ENCODE measurements at places on chromosomes 2 and 18.

DNA sequence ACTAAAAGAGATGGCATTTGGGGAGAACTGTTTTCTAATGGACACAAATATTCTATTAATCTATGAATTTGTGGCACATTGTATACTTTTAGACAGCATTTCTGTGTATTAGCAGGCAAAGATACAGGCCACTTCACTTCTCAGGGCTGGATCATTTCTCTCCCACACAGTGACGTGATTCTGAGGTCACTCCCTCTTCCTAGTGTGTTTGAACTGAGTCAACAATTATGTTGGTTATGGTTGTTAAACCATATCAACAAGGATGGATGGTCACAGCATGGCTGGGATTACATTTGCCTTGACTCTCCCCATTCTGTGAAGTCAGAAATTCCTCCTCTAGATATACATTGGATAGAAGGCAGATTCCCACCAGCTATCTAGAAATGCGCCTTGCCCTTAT is 11.6 kb downstream of the NOSTRIN start:
- DNase-seq: no peak

DNA sequence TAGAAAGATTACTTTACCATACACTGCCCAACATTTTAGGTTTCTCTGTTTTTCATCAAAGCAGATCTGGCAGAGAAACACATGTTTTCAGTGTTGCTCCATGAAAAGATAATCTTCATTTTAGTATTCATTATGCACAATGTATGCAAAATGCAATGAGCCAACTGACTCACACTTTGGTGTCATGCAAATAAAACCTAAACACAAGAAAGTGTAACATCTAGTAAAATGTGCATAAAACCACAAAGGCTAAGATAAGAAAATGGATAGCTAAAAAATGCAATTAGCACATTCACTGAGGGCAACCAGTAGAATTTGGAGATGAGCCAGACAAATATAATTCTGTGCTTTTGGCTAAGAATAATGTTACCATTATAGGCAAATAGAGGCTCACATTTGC is 203.5 kb upstream of the UBE2E3 start:
- peak; percentile 80 for DNase-seq

- DNase-seq: peak; percentile 93
Observed at GRCh38 chr2:238169048-238169707, 10.4 kb downstream of the ERFE start.

- DNase-seq: peak; percentile 13
Observed at GRCh38 chr2:121532347-121532766, 1.7 kb downstream of the RNU4ATAC start.

GRCh38 chr2:20940856-20941255 is 103.0 kb downstream of the APOB start:
- DNase-seq: no peak

DNA sequence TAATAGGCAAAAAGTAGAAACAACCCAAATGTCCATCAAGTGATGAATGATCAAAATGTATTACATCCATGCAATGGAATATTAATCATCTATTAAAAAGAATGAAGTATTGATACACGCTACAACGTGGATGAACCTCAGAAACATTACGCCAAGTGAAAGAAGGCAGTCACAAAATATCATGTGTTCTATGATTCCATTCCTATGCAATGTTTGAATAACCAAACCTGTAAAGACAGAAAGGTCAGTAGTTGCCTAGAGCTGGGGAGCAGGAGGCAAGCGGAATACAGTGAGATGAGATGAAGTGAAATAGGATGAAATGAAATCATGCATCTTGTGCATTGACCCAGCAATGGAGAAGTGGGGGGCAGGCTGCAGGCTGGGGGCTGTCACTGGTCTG is 17.9 kb upstream of the COL6A3 start:
- DNase-seq: no peak

- peak; percentile 71 for DNase-seq
Observed at GRCh38 chr2:42171396-42171980, 2.3 kb downstream of the EML4 start.

- DNase-seq: no peak
Observed at GRCh38 chr2:129806990-129807389, 172.5 kb upstream of the RAB6C start.

GRCh38 chr18:23902396-23902795 is 112.2 kb upstream of the TTC39C start:
- no peak for DNase-seq

GRCh38 chr2:129058981-129059380 is 740.3 kb upstream of the HS6ST1 start:
- DNase-seq: no peak

DNA sequence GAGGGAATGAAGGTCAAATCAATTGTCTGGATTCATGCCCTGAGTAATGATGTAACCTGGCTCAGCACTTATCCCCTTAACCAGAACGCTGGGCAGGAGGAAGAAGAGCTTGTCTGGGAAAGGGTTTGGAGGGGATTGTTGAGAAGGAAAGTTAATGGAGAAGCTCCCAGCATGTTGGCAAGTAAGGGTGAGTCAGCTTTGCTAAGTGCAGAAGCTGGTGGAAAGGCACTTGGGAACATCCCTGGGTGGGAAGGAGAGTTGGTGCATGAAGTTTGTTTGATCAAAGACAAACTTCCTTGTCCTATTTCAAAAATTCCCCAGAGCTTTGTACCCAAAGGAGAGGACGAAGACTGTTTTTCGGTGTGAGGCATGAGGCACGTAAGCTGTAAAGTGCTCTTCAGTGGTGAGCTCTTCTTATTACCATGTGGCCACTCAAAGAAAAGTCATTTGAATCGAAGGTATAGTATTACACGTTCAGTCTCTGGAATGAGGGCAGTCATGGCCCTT is 17.6 kb upstream of the DAW1 start:
- no peak for DNase-seq

GRCh38 chr2:118122594-118123281 is 34.5 kb downstream of the INSIG2 start:
- DNase-seq: no peak

DNA sequence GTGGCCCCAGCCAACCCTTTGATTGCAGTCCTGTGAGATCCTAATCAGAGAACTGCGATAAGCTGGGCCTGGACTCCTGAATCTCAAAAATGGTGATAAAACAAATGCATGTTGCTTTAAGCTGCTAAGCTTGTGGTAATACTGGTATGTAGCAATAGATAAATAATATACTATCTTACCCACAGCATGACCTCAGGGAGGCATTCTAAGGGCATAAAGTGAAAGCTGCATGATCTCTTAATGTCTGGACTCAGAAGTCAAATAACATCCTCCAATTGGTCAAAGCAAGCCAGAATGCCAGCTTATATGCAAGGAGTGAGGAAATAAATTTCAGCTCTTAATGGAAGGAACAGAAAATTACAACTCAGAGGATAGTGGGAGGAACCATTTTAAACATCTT is 246.1 kb downstream of the FSIP2 start:
- DNase-seq: no peak

DNA sequence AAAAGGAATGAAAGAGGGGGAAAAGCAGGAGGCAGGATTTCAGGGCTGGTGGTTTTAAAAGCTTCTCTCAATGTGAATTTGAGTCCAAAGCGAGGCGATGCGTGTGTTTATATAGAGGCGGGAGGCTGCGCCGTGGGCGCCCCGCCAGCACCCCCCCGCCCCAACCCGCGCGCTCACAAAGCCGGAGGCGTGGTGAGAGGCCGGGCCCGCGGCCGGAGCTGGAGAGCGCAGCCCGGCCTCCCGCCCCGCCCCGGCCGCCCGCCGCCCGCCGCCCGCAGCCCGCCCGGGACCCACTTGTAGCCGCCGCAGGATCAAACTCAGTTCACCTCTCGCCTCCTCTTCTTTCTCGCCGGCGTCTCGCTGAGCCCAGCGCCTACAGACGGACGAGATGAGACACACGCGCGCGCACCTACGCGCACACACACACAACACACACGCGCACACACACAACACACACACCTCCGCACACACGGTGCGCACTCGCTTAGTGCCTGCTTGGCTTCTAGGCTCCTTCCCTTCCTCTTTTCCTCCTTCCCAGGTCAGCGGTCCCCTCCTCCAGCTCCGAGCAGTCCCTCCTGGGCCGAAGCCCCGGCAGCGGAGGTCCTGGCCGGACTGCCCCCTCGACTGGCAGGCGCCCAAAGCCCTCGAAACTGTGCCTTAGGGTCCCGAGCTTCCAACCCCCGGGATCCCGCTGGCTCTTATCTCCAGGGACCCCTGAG is 1.3 kb upstream of the CYP26B1 start:
- no peak for DNase-seq

DNA sequence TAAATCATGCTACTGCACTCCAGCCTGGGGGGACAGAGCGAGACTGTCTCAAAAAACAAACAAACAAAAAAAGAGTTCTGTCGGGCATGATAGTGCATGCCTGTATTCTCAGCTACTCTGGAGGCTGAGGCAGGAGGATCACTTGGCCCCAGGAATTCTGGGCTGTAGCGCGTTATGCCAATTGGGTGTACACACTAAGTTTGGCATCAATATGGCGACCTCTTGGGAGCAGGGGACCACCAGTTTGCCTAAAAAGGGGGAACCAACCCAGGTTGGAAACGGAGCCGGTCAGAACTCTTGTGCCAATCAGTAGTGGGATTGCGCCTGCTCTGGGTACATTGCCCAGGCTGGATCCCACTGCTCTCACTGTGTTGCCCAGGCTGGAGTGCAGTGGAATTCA is 49.7 kb downstream of the SDC1 start:
- DNase-seq: no peak

- DNase-seq: no peak
Observed at GRCh38 chr2:189015359-189015758, 41.2 kb downstream of the COL3A1 start.

DNA sequence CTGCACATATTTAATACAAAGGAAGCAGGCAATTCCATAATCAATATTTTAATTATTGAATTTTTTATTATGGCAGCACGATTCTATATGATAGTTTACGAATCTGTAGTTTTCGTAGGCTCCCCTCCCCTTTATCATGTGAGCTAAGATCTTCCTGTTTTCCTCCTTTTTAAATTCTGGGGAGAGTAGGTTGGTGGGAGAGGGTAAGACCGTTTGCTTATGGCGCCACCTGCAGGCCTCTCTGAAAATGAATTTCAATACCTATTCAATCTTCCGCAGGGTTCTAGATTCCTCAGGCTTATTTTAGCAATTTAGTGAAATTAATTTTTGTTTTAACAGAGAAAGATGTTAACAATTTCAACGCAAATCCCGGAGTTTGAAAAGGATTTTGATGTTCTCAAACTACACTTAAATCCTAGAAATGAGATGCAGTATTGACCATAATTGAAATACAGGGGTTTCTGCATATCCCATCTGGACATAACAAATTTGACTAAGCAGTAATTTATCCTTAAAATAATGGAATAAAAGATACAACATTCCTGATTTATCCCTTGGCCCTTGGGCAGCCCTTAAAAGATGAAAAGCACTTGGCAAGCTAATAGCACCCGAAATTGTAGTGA is 12.8 kb upstream of the GBX2 start:
- DNase-seq: peak; percentile 39

DNA sequence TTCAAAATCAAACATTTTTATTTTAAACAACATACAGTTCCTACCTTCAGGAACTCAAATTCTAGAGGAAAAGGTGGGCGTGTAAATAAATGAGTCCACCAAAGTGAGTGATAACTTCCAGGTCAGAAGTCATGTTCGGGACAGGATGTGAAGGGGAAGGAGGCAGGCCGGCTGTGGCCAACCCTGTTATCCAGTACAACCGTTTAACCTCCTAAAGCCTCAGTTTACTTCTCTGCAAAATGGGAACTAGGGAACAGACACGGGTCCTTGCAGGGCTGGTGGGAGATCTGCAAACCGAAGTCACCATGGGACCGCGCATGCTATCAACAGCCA is 373 bp downstream of the EIPR1 start:
- DNase-seq: peak; percentile 13

DNA sequence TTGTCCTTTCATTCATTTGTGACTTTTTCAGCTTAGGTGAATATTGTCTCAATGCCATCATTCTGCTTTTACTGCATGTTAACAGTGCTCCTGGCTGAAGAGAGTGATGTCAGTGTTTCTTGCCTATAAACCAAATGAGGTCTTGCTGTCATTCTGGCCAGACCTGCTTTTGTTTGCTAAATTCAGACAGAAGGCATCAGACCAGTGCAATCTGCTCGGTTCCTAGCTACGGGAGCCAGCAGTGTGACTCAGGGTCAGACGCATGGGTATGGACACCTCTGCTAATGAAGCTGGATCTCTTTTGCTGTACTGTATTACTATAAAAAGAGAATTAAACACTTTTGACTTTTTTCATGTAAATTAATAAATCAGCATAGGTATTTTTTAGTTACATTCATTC is 178.9 kb downstream of the TMEM182 start:
- no peak for DNase-seq

GRCh38 chr2:215903203-215903602 is 110.1 kb downstream of the MREG start:
- DNase-seq: no peak

GRCh38 chr2:127685410-127686080 is 10.2 kb upstream of the LIMS2 start:
- DNase-seq: no peak

- peak; percentile 94 for DNase-seq
Observed at GRCh38 chr2:203808046-203808750, 59.4 kb upstream of the CTLA4 start.

- DNase-seq: no peak
Observed at GRCh38 chr18:11387880-11388279, 221.5 kb upstream of the SLC35G4 start.

- DNase-seq: no peak
Observed at GRCh38 chr2:181121996-181122395, 141.6 kb downstream of the UBE2E3 start.
